HFF-Myc (cell line): ENCODE measurements at places on chromosomes 1 and 21.

GRCh38 chr1:90782046-90782445, 64.9 kb upstream of the BARHL2 start:
- no peak for DNase-seq

- DNase-seq: no peak
Observed at GRCh38 chr1:6811583-6811982, 26.3 kb downstream of the CAMTA1 start.

DNA sequence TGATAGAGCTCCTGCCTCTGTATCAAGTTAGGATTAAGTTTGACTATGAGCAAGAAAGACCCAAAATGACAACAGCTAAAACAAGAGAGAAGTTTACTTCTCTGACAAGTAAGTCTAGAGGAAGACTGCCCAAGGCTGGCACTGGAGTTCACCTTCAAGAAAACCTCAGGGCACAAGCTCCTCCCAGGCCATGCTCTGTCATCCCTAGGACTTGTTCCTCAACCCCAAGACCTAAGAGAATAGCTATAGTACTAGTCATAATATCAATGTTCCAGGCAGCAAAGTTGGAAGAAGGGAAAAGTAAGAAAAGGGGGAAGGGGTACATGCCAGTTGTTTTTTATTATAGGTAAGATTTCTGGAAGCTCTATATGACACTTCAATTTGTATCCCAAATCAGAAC, 26.4 kb upstream of the DARS2 start:
- no peak for DNase-seq

DNA sequence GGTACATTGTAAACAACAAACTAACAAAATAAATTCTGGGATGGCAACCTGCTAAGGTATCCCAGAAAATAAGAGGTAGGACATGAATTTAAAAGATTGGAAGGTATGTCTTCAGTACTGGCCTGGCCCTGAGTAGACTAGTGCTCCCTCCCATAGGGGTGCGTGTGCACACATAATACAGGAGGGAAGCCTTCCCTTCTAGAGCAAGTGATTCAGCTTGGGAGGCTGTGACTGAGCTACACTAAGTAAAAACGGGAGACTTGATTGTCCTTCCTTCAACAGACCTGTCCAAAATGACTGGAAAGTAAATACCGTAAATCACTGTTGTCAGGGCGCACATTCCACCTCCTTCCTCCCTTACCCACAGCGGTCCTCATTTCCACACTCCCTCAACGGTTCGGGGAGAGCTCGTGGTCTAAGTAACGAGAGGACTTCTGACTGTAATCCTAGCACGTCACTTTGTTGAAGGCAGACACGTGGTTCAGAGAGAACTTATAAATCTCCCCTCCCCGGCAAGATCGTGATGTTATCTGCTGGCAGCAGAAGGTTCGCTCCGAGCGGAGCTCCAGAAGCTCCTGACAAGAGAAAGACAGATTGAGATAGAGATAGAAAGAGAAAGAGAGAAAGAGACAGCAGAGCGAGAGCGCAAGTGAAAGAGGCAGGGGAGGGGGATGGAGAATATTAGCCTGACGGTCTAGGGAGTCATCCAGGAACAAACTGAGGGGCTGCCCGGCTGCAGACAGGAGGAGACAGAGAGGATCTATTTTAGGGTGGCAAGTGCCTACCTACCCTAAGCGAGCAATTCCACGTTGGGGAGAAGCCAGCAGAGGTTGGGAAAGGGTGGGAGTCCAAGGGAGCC, at the start of gene TGFB2:
Gene TGFB2 (plus strand): TSS at position 523 of the 859 bp plus-strand sequence. CDS start 1,366 bp downstream, outside the sequence.
- no peak for DNase-seq

- no peak for DNase-seq
Observed at GRCh38 chr1:18580691-18581419, 49.8 kb upstream of the PAX7 start.

DNA sequence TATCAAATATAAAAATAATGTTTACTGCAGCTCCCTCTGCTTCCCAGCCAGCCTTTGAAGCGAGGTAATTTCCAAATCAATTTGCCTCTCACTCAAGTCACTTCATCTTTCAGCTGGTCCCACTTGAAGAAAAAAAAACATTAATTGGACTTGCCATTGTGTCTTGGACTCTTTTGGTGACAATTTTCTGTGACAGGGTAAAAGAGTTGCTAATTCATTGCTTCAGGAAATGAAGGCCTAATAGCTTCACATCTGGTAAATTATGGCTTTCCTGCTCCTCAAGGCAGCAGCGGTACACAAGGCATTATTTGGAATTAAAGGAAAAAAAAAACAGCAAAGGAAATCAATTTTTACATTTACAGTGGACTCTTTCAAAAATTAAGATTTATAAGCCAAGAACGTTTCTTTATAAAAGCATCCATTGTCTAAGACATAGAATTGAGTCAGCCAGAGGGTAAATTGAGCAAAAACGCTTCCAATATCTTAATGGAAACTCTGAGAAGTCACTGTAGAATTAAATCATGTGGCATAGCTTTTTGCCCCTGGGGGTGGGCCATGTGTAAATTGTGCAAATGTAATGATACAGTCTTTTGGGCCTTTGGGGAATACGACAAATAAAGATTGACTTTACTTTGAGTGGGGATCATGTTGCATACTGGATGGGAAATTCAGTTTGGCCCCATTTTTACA, 102.5 kb downstream of the LYPLAL1 start:
- no peak for DNase-seq

GRCh38 chr1:38973659-38974437, 17.2 kb upstream of the AKIRIN1 start:
- DNase-seq: no peak

DNA sequence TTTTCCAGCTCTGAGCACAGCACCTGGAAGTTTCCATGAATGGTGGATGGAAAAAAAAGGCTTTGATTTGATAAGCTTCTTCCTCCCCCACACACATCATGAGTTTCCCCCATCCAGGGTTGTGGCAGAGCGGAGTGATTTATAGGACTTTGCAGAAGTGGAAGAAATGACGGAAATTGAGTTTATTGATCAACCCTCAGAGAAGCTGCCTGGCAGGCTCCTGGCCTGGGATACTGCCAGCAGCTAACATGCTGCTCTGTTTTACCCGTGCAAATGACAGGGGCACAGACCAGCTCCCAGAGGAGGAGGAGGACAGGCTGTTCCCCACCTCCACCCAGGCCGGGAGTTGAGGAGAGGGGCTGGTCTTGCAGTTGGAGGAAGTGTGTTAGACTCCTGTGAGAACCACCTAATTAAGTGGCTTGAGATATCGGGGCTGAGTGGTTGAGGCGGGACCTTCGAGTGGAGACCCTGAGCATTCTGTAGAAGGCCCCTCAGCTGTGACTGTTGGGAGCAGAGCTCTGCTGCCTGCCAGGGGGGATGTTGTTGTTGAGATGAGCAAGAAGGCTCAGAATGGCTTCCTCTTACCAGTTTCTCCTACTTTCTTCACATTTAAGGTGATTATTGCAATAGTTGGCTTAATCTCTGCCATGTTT, 21.8 kb downstream of the ADORA1 start:
- DNase-seq: no peak

DNA sequence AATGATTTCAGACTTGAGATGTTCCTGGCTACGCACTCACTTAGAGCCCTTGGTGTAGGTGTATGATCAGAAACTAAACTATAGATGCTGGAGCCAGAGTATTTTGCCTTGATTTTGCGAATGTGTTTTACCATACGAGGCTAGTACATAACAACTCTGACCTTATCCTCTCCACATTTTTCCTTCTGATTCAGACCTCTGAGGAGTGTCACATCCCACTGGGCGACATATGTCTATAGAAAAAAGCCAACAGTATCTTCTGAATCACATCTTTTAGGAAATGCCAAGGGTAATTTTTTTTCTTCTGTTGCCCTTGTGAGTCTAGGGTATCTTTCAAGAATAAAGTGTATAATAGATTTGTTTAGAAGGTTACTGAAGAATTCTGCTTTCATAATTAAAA, 49.6 kb downstream of the AK4 start:
- DNase-seq: no peak

- DNase-seq: no peak
Observed at GRCh38 chr1:192382758-192383157, 66.0 kb downstream of the RGS21 start.
